ENCODE measurements at places on chromosomes 4 and X.

- no peak for DNase-seq
Measured at GRCh38 chrX:39470588-39471407, 627.0 kb downstream of the BCOR start.

DNA sequence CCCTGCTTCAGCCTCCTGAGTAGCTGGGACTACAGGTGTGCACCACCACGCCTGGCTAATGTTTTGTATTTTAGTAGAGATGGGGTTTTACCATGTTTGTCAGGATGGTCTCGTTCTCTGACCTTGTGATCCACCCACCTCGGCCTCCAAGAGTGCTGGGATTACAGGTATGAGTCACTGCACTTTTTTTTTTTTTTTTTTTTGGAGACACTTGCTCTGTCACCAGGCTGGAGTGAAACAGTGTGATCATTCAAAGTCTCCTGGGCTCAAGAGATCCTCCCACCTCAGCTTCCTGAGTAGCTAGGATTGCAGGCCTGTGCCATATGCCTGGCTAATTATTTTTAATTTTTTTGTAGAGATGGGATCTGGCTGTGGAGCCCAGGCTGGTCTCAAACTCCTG lies 338.8 kb downstream of the PPP3CA start:
- no peak for DNase-seq

GRCh38 chr4:76022031-76022430 lies 1.3 kb downstream of the CXCL10 start:
- no peak for DNase-seq

- DNase-seq: no peak
Measured at GRCh38 chr4:5710961-5711478, at the start of gene EVC. EVC (plus strand) TSS chr4:5711201; CDS start chr4:5711381, 180 bp downstream.

DNA sequence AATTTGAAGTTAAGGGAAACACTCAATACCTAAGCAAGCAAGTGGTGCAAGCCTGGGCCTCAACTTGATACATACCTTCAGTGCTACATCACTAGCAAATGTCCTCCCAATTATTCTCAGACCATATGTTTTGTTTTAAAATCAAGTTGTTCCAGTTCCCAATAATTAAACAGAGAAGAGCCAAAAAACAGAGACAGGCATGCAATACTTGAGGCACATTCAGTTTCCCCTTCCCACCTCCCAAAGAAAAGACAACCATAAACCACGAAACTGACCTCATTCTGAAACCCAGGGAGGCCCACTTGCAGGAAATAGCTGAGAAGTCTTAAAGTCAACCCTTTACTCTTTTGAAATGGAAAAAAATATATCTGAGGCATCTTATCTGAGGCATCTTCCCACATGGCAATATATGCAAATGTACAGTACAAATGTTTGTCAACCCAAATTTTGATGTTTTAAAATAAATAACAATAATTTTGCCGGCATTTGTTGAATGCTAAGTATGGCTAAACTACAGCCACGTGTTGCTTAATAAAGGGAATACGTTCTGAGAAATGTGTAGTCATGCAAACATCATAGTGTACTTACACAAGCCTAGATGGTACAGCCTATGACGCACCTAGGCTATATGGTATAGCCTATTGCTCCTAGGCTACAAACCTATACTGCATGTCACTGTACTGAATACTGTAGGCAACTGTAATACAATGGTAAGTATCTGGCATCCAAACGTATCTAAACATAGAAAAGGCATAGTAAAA lies 147.5 kb downstream of the TSPAN5 start:
- no peak for DNase-seq

- DNase-seq: no peak
Measured at GRCh38 chr4:3715061-3715854, 50.9 kb upstream of the ADRA2C start.

DNA sequence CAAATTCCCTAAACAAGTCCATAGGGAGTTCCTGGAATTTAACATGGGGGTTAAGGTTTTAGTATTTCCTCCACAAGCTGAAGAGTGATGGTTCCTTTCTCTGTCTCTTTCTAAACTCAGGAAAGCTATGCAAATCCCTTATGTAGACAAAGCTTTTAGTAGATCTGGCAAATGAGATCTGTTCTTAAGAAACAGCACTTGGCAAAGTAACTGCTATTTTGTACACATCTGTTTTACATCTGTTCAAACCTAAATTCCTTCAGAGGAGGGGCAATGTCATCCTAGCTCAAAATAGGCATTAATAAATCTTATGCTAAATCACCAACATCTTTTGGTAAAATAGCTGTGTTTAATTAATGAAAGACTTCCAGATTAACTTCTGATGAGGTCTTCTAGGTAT lies 137.8 kb upstream of the TBC1D9 start:
- DNase-seq: no peak

- no peak for DNase-seq
Measured at GRCh38 chrX:63959975-63960374, 175.0 kb upstream of the ARHGEF9 start.

DNA sequence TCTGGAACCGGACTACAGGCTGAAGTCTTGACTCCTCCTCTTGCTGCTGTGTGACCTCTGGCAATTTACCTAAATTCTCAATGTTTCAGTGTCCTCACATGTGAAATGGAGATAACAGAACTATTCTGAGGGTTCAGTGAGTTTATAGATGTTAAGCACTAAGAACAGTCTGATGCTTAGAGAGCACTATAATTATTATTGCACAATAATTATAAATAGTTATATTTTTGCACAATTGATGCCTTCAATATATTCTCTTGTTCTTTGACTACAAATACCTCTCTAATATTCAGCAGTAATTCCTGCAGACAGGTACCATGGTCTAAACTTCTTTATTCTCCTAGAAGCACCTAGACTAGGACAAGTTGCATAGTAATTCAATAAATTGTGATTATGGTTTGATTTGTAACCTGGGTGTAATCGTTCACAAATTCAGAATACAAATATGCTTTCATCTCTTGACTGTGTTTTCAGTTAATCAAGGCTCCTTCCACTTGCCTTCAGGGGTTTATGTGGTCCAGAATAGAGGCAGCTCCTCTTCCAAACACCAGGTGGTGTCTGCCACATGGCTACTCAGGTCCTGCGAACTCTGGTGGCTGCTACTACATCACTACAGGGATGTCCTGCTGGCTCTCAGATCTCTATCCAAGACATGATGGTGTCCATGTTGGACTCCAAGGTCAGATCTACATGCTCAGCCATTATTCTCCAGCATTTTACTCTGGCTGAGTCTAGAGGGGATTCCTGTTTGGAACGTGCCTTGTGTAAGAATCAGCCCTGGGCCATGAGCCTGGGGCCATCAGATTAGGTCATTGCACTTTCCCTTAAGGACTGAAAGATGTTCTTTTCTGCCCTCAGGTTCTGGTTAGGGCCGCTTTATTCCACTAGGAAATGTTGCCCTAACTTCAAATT lies 103.4 kb downstream of the QRFPR start:
- no peak for DNase-seq

DNA sequence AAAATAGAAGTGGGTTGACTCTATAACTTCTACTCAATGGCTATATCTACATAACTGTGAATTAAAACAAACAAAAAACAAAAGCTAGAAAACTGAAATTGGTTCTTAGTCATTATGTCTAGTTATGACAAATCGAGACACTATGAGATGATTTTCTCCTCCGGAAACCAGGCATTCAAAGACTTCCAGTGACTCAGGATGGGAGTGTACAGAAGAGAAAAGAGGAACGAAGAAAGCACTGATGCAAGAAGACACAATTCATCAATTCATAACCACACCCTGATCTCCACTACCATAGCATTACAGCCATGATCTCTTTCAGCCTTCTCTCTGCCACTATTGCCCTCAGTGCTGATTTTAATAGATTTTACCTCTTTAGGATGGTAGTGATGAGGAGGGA lies 253.6 kb downstream of the CBLL2 start:
- peak; percentile 10 for DNase-seq

GRCh38 chrX:153511784-153512500 lies 5.5 kb upstream of the ATP2B3 start:
- no peak for DNase-seq

DNA sequence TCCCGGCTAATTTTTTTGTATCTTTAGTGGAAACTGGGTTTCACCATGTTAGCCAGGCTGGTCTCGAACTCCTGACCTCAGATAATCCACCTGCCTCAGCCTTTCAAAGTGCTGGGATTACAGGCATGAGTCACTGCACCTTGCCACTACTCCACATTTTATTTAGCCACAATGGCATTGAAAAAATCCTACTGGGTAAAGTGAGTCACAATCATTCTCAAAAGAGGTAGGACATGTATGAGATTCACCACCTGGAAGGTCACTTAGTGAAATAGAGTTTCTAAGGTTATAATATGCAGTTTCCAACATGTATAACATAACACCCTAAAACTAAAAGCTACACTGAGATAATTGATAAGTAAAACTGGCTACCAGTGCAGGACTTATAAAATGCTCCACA lies 159.2 kb downstream of the BTC start:
- DNase-seq: no peak

DNA sequence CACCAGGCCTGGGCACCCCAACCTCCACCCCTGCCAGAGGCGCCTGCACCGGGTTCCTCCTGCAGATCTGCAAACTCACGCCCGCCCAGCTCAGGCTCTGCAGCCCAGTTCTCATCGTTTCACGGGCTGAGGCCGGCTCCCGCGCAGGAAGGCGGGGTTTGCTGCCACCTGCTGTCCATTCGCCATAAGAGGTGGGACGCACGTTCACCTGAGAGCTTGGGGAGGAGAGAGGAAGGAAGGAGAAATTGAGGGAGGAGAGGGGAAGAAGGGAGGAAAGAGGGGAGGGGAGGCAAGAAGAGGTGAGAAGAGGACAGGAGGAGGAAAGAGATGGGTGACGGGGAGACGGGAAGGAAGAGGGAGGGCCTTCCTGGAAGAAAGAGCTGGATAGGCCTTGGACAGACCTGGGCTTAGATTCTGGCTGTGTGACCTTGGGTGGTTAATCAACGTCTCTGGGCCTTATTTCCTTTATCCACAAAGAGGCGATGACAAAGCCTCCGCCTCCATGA lies 114.5 kb downstream of the ADRA2C start:
- peak; percentile 72 for DNase-seq

- no peak for DNase-seq
Measured at GRCh38 chr4:11152684-11153083, 276.0 kb downstream of the HS3ST1 start.

- no peak for DNase-seq
Measured at GRCh38 chr4:52694936-52695335, 35.8 kb upstream of the USP46 start.

GRCh38 chr4:185833055-185833598 lies 21.1 kb upstream of the SORBS2 start:
- DNase-seq: no peak

DNA sequence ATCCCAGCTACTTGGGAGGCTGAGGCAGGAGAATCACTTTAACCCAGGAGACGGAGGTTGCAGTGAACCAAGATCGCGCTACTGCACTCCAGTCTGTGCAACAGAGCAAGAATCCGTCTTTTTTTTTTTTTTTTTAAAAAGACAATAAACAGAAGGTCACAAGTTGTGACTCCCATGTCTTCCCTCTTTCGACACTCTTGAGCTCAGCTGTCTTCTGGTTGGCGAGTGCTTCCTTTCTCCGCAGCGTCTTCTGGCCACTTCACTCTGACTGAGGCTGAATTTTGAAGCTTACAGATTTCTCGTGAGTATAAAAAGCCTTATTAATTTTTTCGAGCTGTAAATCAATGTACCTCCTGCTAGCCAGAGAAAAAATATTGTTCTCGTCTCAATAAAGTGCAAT lies 124.9 kb downstream of the STOX2 start:
- no peak for DNase-seq

- DNase-seq: no peak
Measured at GRCh38 chr4:106409901-106410889, 41.6 kb upstream of the GIMD1 start.

DNA sequence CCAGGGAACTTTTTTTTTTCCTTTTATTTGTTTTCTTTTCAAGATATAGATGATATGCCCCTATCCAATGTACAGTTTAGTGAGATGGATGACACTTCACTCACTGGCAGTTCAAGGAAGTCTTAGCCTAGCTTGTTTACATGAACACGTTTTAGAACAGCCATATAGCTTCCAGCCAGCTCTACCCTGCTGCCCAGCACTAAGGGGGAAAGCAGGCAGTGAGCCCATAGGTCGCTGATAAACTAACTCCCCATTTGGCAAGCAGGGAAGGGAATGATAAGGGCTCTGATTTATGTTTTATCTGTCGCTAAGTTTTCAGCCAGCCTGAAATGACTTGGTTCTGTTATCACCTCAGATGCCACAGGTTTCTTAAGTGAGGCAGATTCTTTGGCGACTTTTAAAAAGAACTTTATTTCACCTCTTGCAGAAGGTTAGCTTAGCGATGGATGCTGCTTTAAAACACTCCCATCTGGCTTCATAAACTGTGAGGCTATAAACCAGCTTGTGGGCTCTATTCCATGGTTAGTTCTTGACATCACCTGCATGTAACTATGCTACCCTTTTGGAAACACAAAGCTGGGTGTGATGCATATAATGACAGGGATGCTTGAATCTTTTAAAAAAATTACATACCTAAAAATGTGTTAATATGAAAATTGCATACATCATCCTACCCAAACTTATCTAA lies 348.4 kb downstream of the FBXO8 start:
- DNase-seq: no peak

GRCh38 chr4:104756837-104757236 lies 262.1 kb upstream of the CXXC4 start:
- DNase-seq: no peak

DNA sequence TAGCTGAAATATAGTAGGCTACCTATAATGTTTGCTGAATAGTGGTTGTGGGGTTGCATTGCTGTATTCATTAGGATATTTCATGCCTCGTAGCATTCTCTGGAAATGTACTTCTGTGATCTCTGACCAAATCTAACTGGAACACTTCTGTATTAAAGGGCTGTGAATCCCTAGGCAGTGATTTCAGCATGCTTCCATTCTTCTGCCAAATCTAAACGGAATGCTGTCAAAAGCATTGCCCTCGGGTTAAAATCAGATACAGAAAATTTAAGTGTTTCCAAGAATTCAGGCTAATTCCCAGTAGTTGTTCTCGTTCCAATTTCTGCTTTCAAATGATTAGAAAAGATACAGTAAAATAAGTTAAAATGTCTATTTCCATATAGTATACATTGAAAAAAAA lies 1847.5 kb upstream of the IGFBP7 start:
- no peak for DNase-seq

DNA sequence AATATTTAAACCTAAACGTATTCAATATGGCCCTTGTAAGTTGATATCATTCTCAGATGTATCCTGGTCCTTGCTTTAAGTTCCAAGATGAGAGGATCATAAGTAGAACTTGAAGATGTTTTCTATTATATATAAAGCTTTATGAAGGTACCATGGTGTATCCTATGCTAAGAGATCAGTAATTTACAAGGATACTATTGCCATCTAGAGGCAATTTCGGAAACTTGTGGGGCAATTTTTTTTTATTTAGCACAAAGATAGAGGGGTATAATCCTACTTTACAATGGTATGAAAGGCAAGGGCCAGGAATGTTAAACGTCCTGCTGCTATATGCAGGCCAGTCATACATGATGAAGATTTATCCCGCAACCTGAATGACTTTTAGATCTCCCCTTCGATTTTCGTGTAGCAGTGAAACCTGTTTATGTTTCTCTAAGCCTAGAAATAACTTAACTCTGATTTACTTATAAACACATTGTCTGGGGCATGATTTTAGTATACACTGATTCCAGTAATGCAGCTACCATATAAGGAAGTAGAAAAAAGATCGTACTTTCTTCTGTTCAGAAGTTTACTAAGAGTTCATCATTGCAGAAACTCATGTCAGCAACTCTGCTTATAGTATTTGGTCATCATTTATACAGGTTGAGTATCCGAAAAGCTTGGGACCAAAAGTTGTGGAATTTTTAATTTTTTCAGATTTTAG lies 2.6 kb downstream of the SLC25A31 start:
- DNase-seq: peak; percentile 18

- no peak for DNase-seq
Measured at GRCh38 chr4:82484996-82485783, 54.8 kb downstream of the ENOPH1 start.

Data from GM19239 (cell line).